Esophagus squamous epithelium (tissue), 5 donors: ENCODE measurements at places on chromosomes 16 and 17. TPM values are rescaled to one million over a fixed set of nuclear protein-coding genes. Genes with fewer than 3 reads are reported as not detected.

Gene SLC6A2
- 0.76 TPM for total RNA-seq

Gene KCNH6
- total RNA-seq, result not detected

Gene MMP15
- total RNA-seq, result 6.5 TPM

Gene TBC1D3B
- 9.4 TPM for total RNA-seq

Gene TCAP
- 0.15 TPM for total RNA-seq

Gene PRSS8
- 121 TPM for total RNA-seq

DNA sequence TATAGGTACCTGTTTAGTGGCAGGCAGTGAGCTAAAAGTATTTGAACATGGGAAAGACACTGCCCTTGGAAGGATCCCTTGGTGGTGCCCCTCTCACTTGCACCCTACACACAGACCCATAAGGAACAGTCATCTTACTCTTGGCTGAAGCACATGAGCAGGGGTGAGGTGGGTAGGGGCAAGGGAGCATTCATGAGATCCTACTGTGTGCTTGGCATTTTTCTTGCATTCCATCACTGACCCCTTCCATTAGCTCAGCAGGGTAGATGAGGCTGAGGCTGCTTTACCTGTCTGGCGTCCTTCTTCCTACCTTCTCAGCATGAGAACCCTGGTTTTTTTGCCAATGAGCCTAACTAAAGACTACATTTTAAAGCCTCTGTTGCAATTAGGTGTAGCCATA lies 48.3 kb downstream of the CCT6B start:
- DNase-seq, result no peak
- H3K4me3 ChIP-seq, result no peak overlapping the region
- no peaks in the 10 kb centered on the region for H3K27me3 ChIP-seq
- no peak overlapping the region for H3K27ac ChIP-seq
- H3K4me1 ChIP-seq, result no peaks in the 10 kb centered on the region

GRCh38 chr17:82957469-82957795 lies 117.6 kb upstream of the ZNF750 start:
- no peak for DNase-seq
- no peaks in the 10 kb centered on the region for H3K36me3 ChIP-seq
- H3K27me3 ChIP-seq, result no peaks in the 10 kb centered on the region

- no peaks in the 10 kb centered on the region for H3K27me3 ChIP-seq
- no peak overlapping the region for H3K4me3 ChIP-seq
- H3K27ac ChIP-seq, result no peak overlapping the region
- no peak for DNase-seq
- H3K36me3 ChIP-seq, result no peaks in the 10 kb centered on the region
Measured at GRCh38 chr17:12599186-12599920, 66.3 kb upstream of the MYOCD start.

DNA sequence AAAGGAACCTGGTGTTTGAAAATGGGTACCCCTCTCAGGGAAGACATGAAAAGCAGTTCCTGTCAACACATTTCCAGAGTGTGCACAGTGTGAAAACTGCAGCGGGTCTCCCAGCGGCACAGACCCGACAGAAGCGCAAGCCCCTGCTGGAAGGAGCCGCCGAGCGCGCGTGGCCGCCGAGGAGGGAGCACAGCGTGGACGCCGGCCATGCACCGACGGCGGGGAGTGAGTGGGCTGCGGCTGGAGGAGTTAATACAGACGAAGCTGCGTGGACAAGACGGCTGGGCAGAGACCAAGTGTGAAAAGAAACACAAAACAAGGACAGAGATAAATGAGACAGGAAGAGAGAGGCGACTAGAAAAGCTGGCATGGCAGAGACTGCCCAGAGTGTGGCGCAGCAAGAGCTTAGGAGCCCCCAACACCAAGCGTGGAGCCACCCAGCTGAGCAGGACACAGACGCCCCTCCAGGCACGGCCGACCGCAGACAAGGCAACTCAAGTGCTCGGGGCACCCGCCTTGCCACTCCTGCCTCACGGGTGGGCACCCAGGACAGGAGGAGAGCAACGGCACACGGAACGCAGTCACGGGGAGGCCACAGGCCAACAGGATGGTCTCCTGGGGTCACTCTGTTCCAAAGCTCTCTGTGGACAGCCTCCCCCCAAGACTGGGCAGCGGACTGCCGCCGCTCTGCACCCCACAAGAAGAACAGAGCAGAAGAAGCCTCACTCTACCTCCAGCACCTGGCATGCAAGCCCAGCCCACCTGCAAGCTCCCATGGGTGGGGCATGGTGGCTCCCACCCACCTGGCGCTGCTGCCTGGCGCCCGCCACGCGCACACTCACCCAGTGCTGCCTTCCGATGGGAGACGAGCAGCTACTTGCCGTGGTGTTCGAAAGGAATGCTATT lies 16.5 kb downstream of the SLC16A3 start:
- H3K27me3 ChIP-seq, result no peaks in the 10 kb centered on the region
- H3K4me1 ChIP-seq, result peaks cover 58% of the 10 kb centered on the region
- H3K36me3 ChIP-seq, result peaks cover 58% of the 10 kb centered on the region
- H3K27ac ChIP-seq, result peak overlapping the region; percentile 79

- DNase-seq, result no peak
- H3K27me3 ChIP-seq, result peaks cover 4% of the 10 kb centered on the region
- H3K36me3 ChIP-seq, result no peaks in the 10 kb centered on the region
- H3K27ac ChIP-seq, result no peak overlapping the region
- peaks cover 35% of the 10 kb centered on the region for H3K4me1 ChIP-seq
- H3K4me3 ChIP-seq, result no peak overlapping the region
Measured at GRCh38 chr16:2472885-2473445, 1.9 kb downstream of the NTN3 start.

DNA sequence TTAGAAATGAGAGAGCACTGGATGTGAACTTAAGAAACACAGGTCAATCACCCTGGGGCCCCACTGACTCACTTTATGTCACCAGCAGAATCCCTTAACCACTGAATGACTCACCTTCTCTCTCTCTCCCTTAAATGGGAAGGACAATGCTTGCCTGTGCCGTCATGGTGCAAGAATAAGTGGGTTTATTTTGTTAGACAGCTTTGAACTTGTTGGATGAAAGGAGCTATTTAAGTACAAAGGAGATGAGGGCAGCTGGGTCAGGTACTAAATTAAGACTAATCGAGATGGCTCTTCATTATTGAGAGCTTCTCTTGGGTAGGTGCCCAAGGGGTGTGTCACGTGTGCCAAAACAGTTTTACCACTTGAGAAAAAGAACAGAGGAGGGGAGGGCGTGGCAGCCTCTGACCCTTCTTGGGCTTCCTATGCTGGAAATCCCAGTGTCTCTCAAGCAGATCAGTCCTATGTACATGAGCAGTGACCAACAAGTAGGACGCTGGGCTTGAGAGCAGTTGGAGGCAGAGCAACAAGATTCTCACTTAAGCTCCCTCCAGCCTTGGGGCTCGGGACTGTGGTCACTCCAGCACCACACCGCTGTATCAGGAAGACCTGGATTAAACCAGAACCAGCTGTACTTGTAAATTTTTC lies 6.7 kb upstream of the KRT31 start:
- DNase-seq, result no peak
- H3K4me1 ChIP-seq, result peaks cover 52% of the 10 kb centered on the region
- no peak overlapping the region for H3K4me3 ChIP-seq
- no peaks in the 10 kb centered on the region for H3K27me3 ChIP-seq
- no peaks in the 10 kb centered on the region for H3K36me3 ChIP-seq
- peak overlapping the region; percentile 85 for H3K27ac ChIP-seq

- no peak overlapping the region for H3K27ac ChIP-seq
- no peak for DNase-seq
- H3K36me3 ChIP-seq, result no peaks in the 10 kb centered on the region
- no peak overlapping the region for H3K4me3 ChIP-seq
- no peaks in the 10 kb centered on the region for H3K27me3 ChIP-seq
Measured at GRCh38 chr16:14172200-14172809, 101.2 kb downstream of the MRTFB start.

- no peaks in the 10 kb centered on the region for H3K36me3 ChIP-seq
- H3K27ac ChIP-seq, result peak overlapping the region; percentile 80
- no peak for DNase-seq
- H3K4me3 ChIP-seq, result no peak overlapping the region
- H3K4me1 ChIP-seq, result no peaks in the 10 kb centered on the region
Measured at GRCh38 chr17:49776551-49777300, 11.8 kb upstream of the KAT7 start.

GRCh38 chr17:45300060-45300751 lies 16.6 kb downstream of the MAP3K14 start:
- H3K27ac ChIP-seq, result peak overlapping the region; percentile 80
- no peak overlapping the region for H3K4me3 ChIP-seq
- H3K27me3 ChIP-seq, result no peaks in the 10 kb centered on the region
- peaks cover 53% of the 10 kb centered on the region for H3K4me1 ChIP-seq
- no peak for DNase-seq

DNA sequence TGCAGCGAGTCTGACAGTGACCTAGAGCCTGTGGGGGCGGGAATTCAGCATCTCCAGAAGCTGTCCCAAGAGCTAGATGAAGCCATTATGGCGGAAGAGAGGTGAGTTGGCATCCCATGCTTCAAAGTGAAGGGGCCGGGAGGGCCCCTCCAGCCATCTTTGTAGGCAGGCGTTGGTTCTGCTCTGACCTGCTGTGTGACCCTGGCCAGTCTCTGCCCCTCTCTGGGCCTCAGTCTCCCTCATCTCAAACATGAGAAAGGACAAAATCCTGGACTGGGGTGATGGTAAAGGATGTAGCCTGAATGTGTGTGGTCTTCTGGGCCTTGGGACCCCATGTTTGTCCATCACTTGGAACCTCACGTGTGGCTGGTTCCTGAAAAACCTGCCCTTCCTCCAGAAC lies 5.1 kb downstream of the PIMREG start:
- DNase-seq, result no peak
- no peak overlapping the region for H3K4me3 ChIP-seq
- no peak overlapping the region for H3K27ac ChIP-seq
- H3K4me1 ChIP-seq, result peaks cover 7% of the 10 kb centered on the region
- no peaks in the 10 kb centered on the region for H3K36me3 ChIP-seq

GRCh38 chr17:67602974-67603373 lies 114.8 kb upstream of the NOL11 start:
- peaks cover 29% of the 10 kb centered on the region for H3K4me1 ChIP-seq
- no peaks in the 10 kb centered on the region for H3K36me3 ChIP-seq
- no peak overlapping the region for H3K4me3 ChIP-seq
- H3K27me3 ChIP-seq, result no peaks in the 10 kb centered on the region

- H3K36me3 ChIP-seq, result no peaks in the 10 kb centered on the region
- H3K27me3 ChIP-seq, result no peaks in the 10 kb centered on the region
- DNase-seq, result no peak
- no peak overlapping the region for H3K4me3 ChIP-seq
Measured at GRCh38 chr16:27291106-27291505, 22.5 kb upstream of the NSMCE1 start.

DNA sequence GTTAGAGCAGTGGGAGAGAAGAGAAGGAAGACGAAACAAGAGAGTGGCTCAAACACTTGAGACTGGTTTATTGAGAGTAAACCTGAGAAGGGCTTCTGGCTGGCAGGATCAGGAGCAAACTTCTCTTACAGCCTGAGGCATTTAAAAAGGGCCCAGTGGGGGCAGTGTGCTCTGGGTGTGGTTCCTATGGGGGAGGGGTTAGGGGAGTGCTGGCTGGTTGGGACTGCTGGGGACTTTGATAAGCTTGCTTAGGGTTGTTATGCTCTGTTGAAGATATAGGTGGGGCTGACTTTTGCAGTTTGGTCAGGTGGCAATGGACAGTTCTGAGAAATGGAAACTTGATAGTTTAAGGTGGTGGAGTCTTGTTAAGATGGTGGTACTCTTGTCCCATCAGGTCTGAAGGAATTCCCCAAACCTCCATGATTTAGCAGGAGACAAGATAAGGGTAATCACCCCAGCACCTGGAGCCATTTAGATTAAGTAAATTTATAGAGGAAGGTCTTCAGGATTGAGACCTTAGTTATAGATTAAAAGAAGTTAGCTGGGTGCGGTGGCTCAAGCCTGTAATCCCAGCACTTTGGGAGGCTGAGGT lies 79.3 kb downstream of the EMP2 start:
- H3K36me3 ChIP-seq, result no peaks in the 10 kb centered on the region
- H3K4me1 ChIP-seq, result no peaks in the 10 kb centered on the region
- DNase-seq, result no peak
- no peaks in the 10 kb centered on the region for H3K27me3 ChIP-seq

GRCh38 chr17:60249290-60249826 lies 99.6 kb downstream of the CA4 start:
- H3K27ac ChIP-seq, result no peak overlapping the region
- H3K4me3 ChIP-seq, result no peak overlapping the region
- no peaks in the 10 kb centered on the region for H3K27me3 ChIP-seq
- no peak for DNase-seq
- H3K36me3 ChIP-seq, result no peaks in the 10 kb centered on the region
